ENCODE measurements at places on chromosomes 2 and 18.

DNA sequence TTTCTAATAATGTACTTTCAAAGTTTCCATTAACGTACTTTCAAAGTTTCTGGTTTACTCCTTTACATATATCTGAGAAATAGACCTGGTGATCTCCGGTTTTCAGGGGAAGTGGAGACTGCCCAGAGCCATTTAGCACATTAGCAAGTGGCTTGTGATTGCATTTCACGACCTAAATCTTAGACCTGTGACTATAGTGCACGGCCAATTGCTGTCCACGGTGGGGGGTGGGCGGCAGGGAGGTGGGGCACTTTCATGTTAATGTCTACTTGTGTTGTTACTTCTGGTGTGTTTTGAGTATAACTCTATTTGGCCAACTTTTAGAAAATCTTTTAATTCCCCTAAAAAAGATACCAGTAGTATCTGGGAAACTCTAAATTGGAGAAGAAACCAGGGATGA lies 11.3 kb downstream of the GATA6 start:
- H3K36me3 ChIP-seq: no peaks in the 10 kb centered on the region
- H3K27me3 ChIP-seq: peaks cover 22% of the 10 kb centered on the region
- peaks cover 4% of the 10 kb centered on the region for H3K4me1 ChIP-seq
- DNase-seq: no peak

DNA sequence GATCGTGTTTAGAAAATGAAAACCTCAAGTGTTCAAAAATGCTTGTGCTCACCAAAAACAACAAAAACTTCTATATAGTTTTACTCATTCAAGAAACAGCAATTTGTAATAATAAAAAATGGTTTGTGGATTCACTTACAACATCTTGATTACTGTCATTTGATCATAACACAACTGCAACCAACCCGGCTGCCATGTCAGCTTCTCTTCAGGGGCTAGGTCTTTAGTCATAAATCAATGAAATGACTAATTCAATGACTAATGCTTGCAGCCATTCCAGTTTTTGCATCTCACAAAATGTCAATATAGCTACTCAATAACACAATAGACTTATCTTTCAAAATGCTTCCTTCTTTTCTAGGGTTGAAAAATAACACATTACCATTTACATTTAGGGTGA lies 128.0 kb downstream of the OLA1 start:
- H3K4me3 ChIP-seq: no peak overlapping the region
- no peak overlapping the region for H3K27ac ChIP-seq
- DNase-seq: no peak
- no peaks in the 10 kb centered on the region for H3K4me1 ChIP-seq

GRCh38 chr18:14025306-14025940 lies 106.8 kb downstream of the ZNF519 start:
- no peak overlapping the region for H3K4me3 ChIP-seq
- no peak for DNase-seq
- H3K27me3 ChIP-seq: no peaks in the 10 kb centered on the region
- H3K4me1 ChIP-seq: no peaks in the 10 kb centered on the region
- no peaks in the 10 kb centered on the region for H3K36me3 ChIP-seq
- no peak overlapping the region for H3K27ac ChIP-seq

GRCh38 chr18:45156946-45157345 lies 458.3 kb upstream of the SLC14A2 start:
- H3K27me3 ChIP-seq: peaks cover 3% of the 10 kb centered on the region
- peaks cover 5% of the 10 kb centered on the region for H3K4me1 ChIP-seq

DNA sequence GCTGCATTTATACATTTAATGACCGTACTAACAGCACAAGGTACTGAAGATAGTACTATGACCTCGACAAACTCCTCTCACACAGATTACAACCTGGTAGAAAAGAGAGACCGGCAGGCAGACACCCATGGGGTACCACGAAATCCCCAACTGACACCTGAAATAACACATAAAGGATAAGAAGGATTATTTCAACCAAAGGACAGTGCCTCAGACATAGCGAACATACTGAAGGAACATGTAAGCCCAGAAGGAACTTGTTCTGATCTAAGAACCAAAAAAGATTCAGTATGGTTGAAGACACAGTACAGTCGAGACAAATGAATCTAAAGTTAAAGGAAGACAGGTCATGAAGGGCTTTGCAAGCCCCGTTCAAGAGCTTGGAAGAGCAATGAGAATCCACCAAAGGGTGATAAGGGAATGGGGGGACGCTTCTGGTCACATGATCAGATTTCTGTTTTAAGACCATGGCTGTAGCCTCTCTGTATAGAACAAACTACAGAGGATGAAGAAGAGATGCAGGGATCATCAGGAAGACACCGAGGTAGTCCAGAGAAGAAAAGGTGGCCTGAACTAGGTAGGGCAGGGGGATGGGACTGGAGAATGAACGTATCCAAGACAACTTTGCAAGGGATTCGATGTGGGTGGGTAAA lies 902 bp downstream of the MCFD2 start:
- peaks cover 3% of the 10 kb centered on the region for H3K36me3 ChIP-seq
- no peaks in the 10 kb centered on the region for H3K27me3 ChIP-seq
- peaks cover 33% of the 10 kb centered on the region for H3K4me1 ChIP-seq
- peak overlapping the region; percentile 91 for H3K27ac ChIP-seq
- no peak for DNase-seq
- peak overlapping the region; percentile 93 for H3K4me3 ChIP-seq

GRCh38 chr2:233012301-233012971 lies 620 bp downstream of the NGEF start:
- no peak overlapping the region for H3K27ac ChIP-seq
- no peaks in the 10 kb centered on the region for H3K4me1 ChIP-seq
- no peaks in the 10 kb centered on the region for H3K36me3 ChIP-seq
- DNase-seq: no peak
- H3K4me3 ChIP-seq: no peak overlapping the region

GRCh38 chr18:50398947-50399346 lies 24.1 kb downstream of the SKA1 start:
- DNase-seq: no peak
- peaks cover 18% of the 10 kb centered on the region for H3K27me3 ChIP-seq
- H3K4me1 ChIP-seq: no peaks in the 10 kb centered on the region
- no peak overlapping the region for H3K4me3 ChIP-seq
- no peaks in the 10 kb centered on the region for H3K36me3 ChIP-seq

GRCh38 chr2:101981066-101981465 lies 10.7 kb upstream of the IL1R2 start:
- H3K27ac ChIP-seq: peak overlapping the region; percentile 72
- peaks cover 36% of the 10 kb centered on the region for H3K27me3 ChIP-seq
- no peaks in the 10 kb centered on the region for H3K36me3 ChIP-seq
- no peak for DNase-seq
- no peak overlapping the region for H3K4me3 ChIP-seq

DNA sequence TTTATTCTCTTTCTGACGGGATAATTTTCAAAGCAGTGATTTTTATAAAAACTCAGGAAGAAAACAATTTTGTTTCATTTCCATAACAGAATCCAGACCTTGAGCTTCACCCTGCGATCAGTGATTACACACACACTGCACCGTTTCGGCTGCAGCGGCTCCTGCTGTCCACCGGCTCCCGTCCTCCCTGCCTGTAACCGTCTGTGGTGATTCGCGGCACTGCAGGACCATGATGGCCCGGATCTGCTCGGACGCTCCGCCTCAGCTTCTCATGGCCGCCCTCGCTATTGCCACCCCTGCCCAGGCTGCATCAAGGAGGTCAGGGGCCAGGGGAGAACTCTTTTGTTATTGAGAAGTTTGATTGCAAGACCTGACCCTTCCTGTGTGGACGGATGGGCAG lies 246.1 kb downstream of the TWIST2 start:
- peak overlapping the region; percentile 44 for H3K27ac ChIP-seq
- peaks cover 14% of the 10 kb centered on the region for H3K4me1 ChIP-seq
- no peak for DNase-seq
- peaks cover 7% of the 10 kb centered on the region for H3K36me3 ChIP-seq
- no peak overlapping the region for H3K4me3 ChIP-seq

DNA sequence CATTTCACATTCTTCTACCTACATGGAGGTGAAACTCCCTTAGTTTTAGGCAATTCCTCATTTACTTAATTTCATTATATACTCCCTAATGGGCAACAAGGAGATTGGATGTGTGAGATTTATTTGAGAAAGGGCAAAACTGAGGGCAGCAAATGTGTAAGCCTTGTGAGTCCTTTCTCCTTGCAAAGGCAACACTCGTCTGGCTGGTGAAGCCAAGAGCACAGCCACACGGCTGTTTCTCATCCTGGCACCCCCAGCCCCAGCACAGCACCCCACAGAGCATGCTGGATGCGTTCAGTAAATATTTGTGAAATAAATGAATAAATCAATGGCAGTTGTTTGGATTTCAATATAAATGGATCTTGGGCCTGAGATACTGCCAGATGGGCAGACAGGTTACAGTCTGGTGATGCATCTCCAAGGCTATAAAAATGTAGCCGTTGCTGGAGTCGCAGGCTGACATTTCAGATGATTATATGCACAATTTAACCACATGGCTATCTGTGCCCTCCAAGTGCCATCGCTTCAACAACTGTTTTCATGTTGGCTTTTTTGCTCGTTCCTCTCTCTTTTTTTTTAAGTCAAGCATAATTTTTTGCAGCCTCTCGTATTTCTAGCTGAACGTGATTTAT lies 154.1 kb upstream of the REV1 start:
- H3K36me3 ChIP-seq: no peaks in the 10 kb centered on the region
- H3K4me1 ChIP-seq: no peaks in the 10 kb centered on the region
- H3K27ac ChIP-seq: no peak overlapping the region
- H3K4me3 ChIP-seq: no peak overlapping the region
- DNase-seq: no peak
- H3K27me3 ChIP-seq: peaks cover 5% of the 10 kb centered on the region

- H3K36me3 ChIP-seq: no peaks in the 10 kb centered on the region
- no peak overlapping the region for H3K27ac ChIP-seq
- no peak overlapping the region for H3K4me3 ChIP-seq
- peaks cover 2% of the 10 kb centered on the region for H3K27me3 ChIP-seq
- DNase-seq: no peak
Observed at GRCh38 chr2:230657906-230658305, 54.7 kb upstream of the CAB39 start.

GRCh38 chr2:180405520-180405919 lies 398.4 kb upstream of the CWC22 start:
- no peak overlapping the region for H3K27ac ChIP-seq
- no peak overlapping the region for H3K4me3 ChIP-seq
- H3K36me3 ChIP-seq: no peaks in the 10 kb centered on the region
- H3K4me1 ChIP-seq: no peaks in the 10 kb centered on the region
- H3K27me3 ChIP-seq: no peaks in the 10 kb centered on the region
- DNase-seq: no peak

GRCh38 chr2:40093021-40093675 lies 314.1 kb upstream of the THUMPD2 start:
- H3K4me1 ChIP-seq: no peaks in the 10 kb centered on the region
- no peak for DNase-seq
- H3K27me3 ChIP-seq: no peaks in the 10 kb centered on the region
- no peaks in the 10 kb centered on the region for H3K36me3 ChIP-seq
- H3K27ac ChIP-seq: no peak overlapping the region

- H3K27ac ChIP-seq: no peak overlapping the region
- H3K36me3 ChIP-seq: no peaks in the 10 kb centered on the region
- no peak overlapping the region for H3K4me3 ChIP-seq
- H3K27me3 ChIP-seq: no peaks in the 10 kb centered on the region
- H3K4me1 ChIP-seq: peaks cover 3% of the 10 kb centered on the region
Observed at GRCh38 chr18:9516437-9517064, 41.2 kb downstream of the RALBP1 start.

DNA sequence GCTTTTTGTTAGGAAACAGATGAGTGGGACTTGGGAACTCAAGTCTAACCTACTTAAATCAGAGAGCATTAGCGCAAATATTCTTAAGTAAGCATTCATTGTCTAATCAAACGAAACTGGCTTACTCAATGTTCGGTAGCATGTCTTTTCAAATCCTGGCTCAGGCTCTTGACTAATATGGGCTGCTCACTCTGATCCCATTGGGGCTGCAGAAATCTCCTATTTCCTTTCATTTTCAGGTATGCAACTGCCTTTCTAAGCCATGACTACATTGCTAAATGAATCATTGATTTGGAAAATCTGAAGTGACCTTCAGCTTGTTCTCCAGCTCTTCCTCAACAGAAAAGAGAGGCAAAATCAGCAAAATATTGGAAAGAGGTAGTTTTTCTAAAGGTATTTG lies 2084.4 kb upstream of the PIK3C3 start:
- H3K4me1 ChIP-seq: no peaks in the 10 kb centered on the region
- DNase-seq: no peak
- H3K36me3 ChIP-seq: peaks cover 4% of the 10 kb centered on the region
- H3K27me3 ChIP-seq: no peaks in the 10 kb centered on the region
- no peak overlapping the region for H3K4me3 ChIP-seq

DNA sequence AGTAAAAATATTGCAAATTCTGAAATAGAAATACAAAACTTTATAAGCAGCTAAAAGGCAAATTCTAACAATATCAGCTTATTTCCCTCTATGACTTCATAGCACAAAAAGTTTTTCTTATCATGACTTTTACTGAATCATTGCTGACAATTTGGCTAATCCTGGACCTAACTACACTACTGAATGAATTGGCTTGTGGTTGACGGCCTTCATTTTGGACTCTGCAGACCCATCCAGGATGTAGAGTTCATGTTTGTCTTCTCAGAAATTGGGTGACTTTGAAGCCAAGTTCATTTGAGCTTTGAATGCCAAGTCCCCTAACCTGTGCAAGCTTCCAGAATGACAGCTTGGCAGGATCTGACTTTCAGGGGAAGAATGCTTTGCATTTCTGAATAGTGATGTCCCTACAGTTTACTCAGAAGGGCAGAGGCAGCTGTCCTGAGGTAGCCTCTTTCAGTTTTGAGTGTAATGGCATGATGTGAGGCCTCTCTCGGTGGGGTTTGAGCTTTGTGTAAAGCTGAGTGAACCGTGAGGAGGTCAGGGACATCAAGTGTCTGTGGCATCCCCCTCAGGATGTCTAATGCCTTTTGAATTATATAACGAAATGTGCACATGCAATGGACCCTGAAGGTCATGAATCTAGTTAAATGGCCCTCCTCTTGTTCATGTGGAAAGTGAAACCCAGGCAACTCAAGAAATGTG lies 48.0 kb downstream of the EFEMP1 start:
- no peaks in the 10 kb centered on the region for H3K36me3 ChIP-seq
- no peak for DNase-seq
- peaks cover 2% of the 10 kb centered on the region for H3K27me3 ChIP-seq

- no peak overlapping the region for H3K27ac ChIP-seq
- H3K36me3 ChIP-seq: no peaks in the 10 kb centered on the region
- H3K27me3 ChIP-seq: peaks cover 7% of the 10 kb centered on the region
- H3K4me1 ChIP-seq: no peaks in the 10 kb centered on the region
- DNase-seq: no peak
Observed at GRCh38 chr2:119208791-119209203, 14.8 kb upstream of the STEAP3 start.

GRCh38 chr2:216949700-216950413 lies 90.0 kb upstream of the TNP1 start:
- DNase-seq: no peak
- no peak overlapping the region for H3K4me3 ChIP-seq
- peaks cover 4% of the 10 kb centered on the region for H3K27me3 ChIP-seq
- peaks cover 12% of the 10 kb centered on the region for H3K36me3 ChIP-seq

DNA sequence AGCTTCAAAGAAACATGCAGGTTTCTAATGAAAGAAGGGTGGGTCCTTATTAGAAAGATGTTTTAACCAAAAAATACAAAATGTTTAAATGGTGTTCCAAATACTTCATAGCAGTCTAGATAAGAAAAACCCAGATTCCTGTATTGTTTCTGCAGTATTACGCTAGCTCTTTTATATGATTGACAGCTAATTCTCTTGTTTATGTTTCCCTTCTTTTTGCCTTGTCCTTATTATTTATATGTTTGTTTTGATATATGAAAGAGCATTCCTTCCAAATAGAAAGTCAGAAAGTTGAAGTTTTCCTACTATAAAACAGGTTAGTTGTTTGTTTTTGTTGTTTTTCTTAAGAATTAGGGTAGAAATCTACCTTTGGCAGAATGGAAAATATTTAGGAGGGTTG lies 41.1 kb upstream of the PNPT1 start:
- no peak overlapping the region for H3K27ac ChIP-seq
- no peak overlapping the region for H3K4me3 ChIP-seq
- H3K36me3 ChIP-seq: no peaks in the 10 kb centered on the region
- DNase-seq: no peak
